Head of caudate nucleus (tissue), 42 donors: ENCODE measurements at places on chromosomes 6 and 20.

- no peak for DNase-seq
These were observed 97.3 kb downstream of the ANKRD60 start for GRCh38 chr20:58131151-58131550.

DNA sequence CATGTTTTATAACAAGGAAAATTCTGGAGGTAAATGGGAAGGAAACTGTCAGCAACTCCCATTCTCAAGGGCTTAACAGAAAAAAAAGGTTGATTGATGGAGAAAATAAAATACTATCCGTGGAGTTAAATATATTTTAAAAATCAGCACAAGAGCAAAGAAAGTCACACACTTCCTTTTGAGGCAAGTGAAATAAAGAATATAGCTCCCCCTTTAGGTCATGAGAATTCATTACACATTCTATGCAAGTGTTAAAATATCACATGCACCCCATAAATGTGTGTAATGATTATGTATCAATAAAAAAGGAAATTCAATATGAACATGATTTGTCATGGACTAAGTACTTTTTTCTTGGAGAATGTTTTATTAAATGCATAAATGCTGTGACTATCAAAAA lies 349.2 kb downstream of the TPBG start:
- DNase-seq, result no peak

GRCh38 chr6:42010185-42010891 lies 40.0 kb upstream of the TAF8 start:
- no peak for DNase-seq

DNA sequence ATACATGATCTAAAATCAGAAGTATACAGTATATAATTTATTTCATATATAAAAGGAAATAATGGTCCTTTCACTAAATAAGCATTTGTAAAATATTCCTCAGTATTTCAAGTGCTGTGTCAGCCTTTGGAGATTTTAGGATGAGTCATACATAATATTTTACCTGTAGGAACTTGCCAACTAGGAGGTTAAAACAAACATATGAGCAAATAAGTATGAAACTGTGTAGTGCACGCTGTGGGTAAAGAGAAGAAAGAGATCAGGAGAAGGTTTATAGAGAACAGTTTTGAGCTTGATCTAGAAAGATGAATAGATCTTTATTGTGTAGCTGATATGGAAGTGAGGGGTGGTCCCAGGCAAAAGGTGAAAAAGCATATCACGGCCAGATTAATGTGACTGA lies 169.9 kb upstream of the RNF217 start:
- no peak for DNase-seq

DNA sequence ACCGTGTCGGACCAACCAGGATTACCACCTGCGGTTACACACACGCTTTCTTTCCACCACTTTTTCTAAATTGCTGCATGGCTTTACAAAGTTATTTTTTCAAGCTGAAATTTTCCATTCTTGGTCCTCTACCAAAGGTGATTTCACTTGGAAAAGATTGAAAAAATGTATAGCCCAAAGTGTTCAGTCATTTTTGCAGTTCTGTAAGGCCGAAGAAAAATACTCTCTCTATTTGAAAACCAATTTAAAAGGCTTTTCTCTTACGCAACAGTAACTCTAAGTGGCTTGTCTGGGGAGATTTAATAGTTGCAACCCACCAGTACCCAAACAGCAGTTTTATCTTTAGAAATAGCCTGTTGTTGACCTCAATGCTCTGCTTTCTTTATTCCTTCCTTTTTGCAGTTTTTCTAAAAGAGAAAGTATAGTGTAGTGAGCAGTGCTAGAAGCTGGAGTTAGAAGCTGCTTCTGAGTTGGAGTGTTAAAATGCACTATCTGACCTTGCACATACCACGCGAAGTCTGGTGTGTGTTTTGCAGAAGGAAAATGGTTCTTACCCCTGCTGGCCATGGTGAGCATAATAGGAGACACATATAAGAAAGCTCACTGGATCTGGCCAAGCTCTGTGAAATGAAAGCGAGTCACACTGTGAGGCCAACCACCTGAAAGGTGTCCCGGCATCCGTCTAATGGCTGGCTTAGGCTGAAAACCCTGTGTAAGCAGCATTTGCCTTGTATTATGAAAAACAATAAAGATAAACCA lies 271.6 kb upstream of the PRND start:
- no peak for DNase-seq

GRCh38 chr20:62900692-62901584 lies 25.4 kb downstream of the DIDO1 start:
- DNase-seq, result no peak

- no peak for DNase-seq
These were observed 31.5 kb downstream of the NINL start for GRCh38 chr20:25553819-25554296.

- no peak for DNase-seq
These were observed 248.0 kb upstream of the PRDM1 start for GRCh38 chr6:105838171-105838570.

GRCh38 chr6:34200340-34200971 lies 36.2 kb upstream of the HMGA1 start:
- no peak for DNase-seq

GRCh38 chr20:53299831-53300230 lies 293.8 kb downstream of the ZNF217 start:
- no peak for DNase-seq

GRCh38 chr6:44667226-44667625 lies 279.7 kb downstream of the CDC5L start:
- no peak for DNase-seq

DNA sequence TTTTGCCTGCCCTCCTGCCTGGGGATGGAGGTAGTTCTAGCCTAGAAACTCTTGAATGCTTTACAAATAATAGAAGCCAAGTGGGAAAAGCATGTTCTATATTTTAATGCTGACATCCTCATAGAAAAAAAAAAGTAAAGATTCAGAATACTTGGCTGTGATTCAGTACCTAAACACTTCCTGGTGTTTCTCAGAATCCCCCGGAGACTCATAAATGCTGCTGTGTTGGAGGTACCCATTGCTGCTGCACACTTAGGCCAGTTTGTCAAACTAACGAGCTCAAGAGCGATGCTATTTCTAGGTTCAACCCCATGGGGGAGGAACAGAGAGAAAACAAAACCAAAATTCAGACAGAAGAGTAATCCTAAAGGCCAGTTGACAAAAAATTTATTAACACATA lies 38.8 kb upstream of the ZFP64 start:
- DNase-seq, result no peak

- no peak for DNase-seq
These were observed 67.8 kb upstream of the SASH1 start for GRCh38 chr6:148274809-148275208.

- no peak for DNase-seq
These were observed 81.7 kb downstream of the COL9A1 start for GRCh38 chr6:70221025-70221714.

- no peak for DNase-seq
These were observed 982.2 kb upstream of the MAP3K7 start for GRCh38 chr6:91569071-91569470.

DNA sequence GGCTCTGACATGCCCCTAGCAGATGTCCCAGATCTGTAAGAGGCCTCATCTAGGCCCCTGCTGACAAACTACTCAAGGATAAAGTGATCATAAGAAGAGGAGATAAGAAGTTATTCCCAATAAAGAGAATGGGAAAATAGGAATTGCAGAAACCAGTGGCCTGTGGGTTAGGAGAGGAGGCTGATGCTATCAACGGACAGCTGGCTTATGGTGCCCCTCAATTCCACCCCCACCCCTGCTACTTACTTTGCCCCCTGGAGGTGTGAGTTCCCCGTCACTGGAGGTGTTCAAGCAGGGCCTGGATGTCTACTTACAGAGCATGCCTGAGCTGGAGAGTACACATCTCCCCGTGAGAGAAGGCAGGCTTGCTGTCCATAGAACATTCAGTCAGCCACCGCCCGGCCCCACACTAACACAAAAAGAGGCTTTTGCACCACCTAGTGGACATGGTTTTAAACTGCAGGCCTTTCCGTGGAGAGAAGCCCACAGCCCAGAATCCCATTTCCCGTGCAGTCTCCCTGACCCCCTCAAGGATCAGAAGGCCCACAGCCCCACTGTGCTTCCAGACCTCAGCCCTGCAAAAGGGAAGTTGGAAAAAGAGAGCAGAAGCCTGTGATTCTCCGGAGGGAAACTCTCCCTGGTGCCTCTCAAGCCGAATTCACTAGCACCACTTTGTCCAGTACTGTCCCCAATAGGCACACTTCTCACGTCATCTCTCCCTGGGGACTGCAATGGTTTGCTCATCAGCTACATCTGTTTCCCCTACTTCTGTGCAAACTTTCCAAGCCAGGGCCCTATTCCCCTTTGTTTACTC lies 23.8 kb upstream of the BNIP5 start:
- DNase-seq, result peak; percentile 79

- DNase-seq, result no peak
These were observed 187.8 kb downstream of the SASH1 start for GRCh38 chr6:148530394-148530953.
